ENCODE measurements at places on chromosomes 5 and 9.

DNA sequence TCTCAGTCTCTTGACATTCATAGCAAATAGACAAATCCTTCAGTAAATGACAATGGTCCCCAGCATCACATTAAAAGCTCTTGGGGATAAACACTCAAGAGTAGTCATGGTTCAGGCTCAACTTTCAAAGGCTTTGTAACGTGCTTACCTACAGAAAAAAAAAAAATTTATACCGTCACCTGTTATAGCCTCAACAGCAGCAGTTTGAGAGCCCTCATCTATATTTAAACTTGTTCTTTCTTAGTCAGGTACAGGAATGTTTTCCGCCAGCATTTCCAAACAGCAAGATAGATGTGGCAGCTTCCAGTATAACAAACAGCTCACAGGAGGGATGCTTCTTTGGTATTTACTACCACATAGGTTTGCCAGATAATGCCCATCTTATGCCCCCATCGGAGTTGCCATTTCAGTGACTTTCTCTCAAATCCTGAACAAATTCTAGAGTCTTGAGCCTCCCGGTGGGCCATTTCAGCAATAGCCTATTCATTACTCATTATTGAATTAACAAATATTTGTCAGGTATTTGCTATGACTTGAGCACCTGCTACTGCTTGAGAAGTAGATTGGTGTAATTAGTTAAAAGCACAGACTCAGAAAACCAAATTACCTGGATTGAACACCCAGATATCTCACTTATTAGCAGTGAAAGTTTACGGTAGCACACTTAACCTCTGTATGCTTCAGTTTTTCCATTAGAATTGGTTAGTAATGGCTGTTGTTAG, 470.0 kb downstream of the EBF1 start:
- DNase-seq: no peak

DNA sequence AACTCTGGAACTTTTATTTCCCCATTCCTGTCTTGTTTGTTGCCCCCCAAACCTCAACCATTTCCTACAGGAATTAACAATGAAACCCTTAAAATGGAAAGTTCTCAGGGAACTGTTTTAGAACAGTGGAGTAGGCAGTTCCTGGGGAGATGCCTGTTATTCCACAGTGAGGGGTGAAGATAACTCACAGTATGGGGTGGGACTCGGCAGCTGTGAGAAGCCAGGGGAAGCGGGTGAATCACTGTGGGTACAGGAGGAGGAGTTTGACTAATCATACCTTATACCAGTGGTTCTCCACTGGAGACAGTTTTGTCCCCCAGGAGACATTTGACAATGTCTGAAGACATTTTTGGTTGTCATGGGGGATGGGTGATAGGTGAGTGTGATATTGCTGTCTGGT, 36.9 kb upstream of the GLRA1 start:
- no peak for DNase-seq

DNA sequence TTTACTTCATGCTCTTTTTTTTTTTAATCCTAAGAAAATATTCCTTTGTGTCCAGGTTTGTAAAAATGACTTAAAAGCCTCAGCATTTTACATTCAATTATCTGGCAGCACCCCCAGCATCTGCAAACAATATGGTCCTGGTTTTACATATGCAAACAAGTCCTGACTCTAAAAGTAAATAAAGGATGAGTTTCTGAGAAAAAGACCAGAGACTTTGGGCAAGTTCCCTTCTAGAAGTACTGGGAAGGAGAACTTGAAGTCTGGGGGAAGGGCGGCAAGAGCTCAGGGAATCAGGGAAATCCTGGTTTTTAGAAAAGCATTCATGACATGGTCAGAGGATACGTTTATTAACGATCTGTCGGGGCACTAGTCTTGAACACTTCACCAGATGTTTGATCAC, 25.8 kb downstream of the COL23A1 start:
- no peak for DNase-seq

- DNase-seq: no peak
These were observed 174.0 kb downstream of the PALM2AKAP2 start for GRCh38 chr9:109953813-109954497.

DNA sequence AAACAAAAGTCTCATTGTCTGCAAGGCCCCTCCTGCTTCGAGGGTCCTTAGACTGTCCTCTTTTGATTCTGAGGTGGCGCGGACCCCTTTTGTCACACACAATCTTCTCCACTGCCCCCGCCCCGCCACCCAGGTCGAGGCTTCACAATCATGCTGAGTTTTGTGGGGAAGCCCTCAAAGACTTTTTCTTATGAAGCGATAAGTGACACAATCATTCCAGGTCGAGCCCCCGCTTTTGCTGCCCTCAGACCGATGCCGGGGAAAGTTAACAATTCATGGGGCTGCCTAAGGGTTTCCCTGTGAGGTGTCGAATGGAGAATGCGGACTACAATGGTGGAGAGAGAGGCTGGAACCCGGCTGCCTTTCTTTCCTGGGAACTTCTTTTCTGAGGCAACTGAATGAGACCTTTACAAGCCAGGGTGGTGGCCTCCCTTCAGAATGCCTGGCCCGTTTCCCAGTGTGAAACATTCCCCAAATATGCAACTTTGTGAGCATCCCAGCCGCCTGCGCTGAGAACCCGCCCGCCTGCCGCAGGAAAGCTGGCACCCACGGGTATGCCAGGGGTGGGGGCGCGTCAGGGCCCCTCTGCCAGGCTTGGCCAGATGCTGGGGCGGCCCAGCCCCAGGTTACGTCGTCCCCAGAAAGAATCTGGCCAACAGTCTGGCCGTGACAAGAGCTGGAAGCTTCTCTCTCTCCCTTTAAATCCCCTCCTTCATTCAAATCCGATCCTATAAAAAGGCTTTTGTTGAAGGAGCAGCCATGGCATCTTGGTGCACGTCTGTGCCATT, 71.9 kb downstream of the MAP1B start:
- DNase-seq: peak; percentile 71

GRCh38 chr9:21520501-21521228, 38.6 kb upstream of the IFNE start:
- no peak for DNase-seq

GRCh38 chr5:106959387-106959786, 711.4 kb downstream of the EFNA5 start:
- no peak for DNase-seq

DNA sequence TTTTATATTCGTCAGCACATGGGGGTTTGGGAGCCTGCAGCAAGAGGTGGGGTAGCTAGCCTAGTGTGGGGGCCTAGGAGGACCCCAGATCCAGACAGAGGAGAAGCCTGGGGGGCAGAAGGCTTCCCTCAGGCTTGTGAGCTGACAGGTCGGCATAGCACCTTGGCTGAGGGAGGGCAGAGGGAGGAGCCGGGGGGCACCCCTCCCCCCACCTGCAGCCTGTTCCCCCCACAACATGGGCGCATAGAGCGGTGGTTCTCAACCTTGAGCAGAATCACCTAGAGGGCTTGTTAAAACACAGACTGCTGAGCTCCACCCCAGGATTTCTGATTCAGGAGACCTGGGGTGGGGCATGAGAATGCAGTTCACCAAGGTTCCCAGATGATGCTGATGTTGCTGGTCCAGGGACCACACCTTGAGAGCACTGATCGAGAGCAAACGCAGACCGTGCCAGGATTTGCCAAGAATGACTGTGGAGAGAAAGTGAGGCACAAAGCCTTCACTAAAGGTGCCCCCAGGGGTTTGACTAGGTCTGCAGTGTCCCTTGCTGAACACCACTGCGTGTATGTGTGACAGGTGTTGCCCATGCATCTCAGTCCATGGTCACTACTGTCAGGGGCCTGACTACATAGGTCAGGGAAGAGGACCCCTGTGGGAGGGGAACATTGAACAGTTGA, 163.3 kb downstream of the MACROH2A1 start:
- no peak for DNase-seq

GRCh38 chr5:76365561-76365960, 37.5 kb upstream of the IQGAP2 start:
- no peak for DNase-seq

DNA sequence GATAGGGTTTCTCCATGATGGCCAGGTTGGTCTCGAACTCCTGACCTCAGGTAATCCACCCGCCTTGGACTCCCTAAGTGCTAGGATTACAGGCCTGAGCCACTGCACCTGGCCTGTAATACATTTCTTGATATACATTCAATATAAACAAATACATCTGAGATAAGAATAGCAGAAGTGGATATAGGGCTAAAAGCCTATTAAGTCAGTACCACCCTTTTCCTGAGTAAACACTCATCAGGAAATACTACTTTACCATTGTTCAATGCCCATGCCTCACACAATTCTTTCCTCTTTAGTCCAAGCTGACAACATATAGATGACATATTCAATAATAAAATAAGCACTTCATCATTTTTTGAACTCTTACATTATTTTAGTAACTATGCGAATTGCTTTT, 64.8 kb downstream of the MRPS27 start:
- DNase-seq: no peak

- peak; percentile 85 for DNase-seq
These were observed 10.6 kb upstream of the CSNK1A1 start for GRCh38 chr5:149561848-149562247.

- DNase-seq: no peak
These were observed 116.8 kb downstream of the GCNT1 start for GRCh38 chr9:76575761-76576160.

DNA sequence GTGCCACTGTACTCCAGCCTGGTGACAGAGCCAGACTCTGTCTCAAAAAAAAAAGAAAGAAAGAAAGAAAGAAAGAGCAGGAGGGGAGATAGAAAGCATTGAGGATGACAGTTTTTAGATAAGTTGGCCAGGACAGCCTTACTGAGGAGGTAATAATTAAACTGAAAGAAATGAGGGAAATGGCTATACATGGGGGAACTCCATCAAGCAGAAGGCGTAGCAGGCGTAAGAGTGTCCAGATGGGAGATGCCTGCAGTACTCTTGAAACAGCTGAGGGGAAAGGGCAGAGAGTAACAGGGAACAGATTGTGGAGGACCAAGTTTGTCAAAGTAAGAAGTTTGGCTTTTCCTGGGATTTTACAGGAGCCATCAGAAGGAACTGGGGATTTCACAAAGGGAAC, 57.5 kb downstream of the HMGCS1 start:
- no peak for DNase-seq

DNA sequence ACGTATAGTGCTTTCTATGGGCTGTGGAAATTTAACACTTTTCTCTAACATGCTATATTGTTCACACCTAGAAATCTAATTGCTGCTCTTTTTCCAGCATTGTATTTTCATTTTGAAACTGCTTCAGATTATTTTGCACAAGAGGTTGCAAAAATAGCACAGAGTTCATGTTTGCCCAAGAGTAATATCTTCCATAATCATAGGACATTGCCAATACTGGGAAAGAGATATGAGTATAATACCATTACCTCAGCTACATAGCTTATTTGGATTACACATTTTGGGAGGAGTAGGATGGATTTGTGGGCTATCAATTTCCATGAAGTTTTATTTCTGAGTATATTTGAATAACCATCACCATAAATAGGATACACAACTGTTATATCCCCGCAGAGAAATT, 717.1 kb downstream of the CDH9 start:
- DNase-seq: no peak

- DNase-seq: no peak
These were observed 476.0 kb upstream of the CD180 start for GRCh38 chr5:67672636-67673035.

GRCh38 chr5:74322944-74323343, 317.6 kb downstream of the ENC1 start:
- no peak for DNase-seq

DNA sequence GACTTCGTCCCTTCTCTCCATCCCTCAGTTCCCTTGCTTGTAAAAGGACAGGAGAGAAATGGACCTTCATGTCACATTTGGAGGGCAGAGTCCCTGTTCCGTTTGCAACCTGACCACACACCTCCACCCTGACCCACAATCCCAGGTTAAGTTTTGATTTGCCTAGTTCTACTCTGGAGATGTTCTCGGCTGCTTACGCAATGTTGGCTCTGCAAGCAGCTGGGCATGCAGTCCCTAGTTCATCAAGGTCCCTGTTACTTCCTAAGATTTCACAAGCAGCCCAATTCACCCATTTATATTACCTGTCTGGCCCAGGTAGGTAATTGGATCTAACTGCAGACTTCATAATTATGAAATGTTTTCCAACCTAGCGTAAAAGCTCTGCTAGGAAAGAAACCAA, 28.8 kb downstream of the SLIT3 start:
- no peak for DNase-seq

- peak; percentile 46 for DNase-seq
These were observed 94.6 kb upstream of the TXNDC8 start for GRCh38 chr9:110432253-110432652.

- peak; percentile 38 for DNase-seq
These were observed 2.2 kb downstream of the ABLIM3 start for GRCh38 chr5:149143470-149143869.

DNA sequence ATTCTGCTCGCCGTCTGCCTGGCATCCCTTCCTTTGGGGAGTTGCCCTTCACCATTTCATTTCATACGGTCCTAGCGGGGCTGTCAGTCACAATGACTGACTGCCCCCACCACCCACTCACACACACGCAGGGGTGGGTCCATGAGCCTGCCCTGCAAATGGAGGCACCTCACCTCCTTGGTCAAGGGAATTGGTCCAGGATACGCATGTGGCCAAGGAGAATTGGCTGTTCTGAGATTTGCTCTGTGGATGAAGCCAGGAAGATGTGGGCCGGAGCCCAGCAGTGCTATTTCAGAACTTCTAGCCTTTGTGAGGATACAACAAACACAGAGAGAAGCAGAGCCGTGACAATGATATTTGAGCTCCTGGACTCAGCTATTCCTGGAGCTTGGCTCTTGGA, 17.0 kb downstream of the C1QTNF2 start:
- no peak for DNase-seq

GRCh38 chr9:17342696-17343095, 207.9 kb downstream of the CNTLN start:
- no peak for DNase-seq

GRCh38 chr5:172973127-172973916, 10.2 kb upstream of the ATP6V0E1 start:
- peak; percentile 42 for DNase-seq

DNA sequence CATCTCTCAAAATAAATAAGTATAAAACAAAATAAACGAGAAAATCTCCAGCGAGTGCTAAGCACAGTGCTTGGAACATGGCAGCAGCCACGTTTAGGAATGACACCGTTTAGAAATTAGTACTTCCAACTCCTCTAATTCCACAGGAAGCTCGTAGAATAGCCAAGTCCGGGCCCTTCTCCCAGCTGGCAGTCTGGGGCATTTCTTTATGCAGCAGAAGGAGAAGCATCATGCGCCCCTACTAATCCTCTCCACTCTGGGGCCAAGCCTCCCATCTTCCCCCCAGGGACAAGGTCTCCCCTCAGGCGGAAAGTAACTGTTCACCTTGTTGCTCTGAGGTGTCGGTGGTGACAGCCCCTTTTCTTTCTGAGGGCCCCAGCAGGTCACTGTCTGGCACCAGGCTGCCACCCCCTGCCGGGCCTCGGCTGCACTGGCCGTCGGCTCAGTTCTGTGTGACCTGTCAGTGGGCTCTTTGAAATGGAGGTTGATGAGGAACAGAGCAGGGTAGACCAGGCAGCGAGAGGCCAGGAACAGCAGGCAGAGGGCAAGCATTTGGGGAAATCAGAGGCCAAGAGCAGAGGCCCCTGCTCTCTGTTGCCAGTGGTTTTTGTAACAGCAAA, 113.5 kb upstream of the WWC1 start:
- DNase-seq: no peak
